ENCODE measurements at places on chromosomes 7 and 10.

DNA sequence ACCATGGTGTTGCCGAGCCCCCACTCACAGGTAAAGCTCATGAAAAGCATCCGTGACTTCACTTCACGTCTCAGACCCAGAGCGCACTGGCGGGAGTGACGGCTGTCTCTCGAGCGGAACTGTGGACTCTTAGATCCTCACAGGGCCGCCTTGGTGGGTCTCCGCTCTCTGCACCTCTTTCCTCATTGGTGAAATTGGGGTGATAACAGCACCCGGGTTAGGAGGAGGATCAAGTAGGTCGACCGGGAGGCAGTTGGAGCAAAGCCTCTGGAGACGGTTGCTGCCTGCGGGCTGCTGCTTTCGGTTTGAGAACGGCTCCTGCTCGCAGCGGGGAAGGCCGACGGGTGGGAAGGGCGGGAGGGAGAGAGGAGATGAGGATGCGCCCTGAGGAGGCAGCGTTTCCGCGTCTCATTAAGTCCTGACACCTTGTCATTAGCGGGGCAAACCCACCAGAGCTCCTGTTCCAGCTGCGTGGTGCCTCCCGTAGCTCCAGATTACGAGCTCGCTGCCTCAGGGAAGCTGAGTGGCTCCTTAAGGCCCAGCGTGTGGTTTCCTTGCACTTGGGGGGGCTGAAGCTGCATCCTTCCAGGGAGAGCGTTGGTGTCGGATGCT, 51.9 kb upstream of the CFAP46 start:
- DNase-seq: no peak

DNA sequence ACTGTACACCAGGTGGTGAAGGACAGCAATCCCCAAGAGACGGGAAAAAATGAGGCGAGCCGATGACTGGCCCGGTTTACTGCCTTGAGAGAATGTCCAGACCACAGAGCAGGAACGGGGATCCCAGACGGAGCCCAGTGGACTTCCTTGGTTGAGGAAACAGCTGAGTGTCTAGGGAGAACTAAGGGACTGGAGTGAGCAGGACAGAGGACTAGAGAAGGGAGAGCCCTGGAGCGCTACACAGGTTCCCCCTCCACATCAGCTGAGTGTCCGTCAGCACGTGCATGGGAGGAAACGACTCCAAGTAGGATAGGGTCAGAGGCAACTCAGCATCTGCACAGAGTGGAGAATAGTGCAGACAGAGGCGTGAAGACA, 7.1 kb upstream of the WDR86 start:
- peak; percentile 2 for DNase-seq

DNA sequence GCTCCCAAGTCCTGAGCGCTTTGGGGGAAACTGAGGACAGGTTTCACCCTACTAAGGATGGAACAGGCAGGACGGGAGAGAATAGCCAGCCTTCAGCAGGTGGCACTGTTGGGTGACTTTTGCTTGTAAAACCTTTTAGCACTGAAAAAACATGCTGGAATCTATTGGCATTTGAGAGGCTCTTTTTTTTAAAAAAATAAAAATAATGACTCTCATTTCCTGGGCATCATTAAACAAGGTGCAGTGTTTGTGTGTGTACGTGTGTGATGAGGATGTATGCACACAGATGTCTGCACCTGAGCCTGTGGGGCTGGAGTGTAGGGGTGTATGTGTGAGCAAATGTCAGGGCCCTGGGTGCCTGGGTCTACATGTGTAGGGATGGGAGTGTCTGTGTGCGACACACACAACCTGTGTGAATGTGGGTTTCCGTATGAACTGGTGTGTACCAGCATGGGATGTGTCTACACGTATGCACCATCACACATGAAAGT, 177.9 kb downstream of the RPS24 start:
- DNase-seq: peak; percentile 35

- DNase-seq: no peak
Measured at GRCh38 chr7:5203183-5203537, 13.1 kb downstream of the WIPI2 start.

DNA sequence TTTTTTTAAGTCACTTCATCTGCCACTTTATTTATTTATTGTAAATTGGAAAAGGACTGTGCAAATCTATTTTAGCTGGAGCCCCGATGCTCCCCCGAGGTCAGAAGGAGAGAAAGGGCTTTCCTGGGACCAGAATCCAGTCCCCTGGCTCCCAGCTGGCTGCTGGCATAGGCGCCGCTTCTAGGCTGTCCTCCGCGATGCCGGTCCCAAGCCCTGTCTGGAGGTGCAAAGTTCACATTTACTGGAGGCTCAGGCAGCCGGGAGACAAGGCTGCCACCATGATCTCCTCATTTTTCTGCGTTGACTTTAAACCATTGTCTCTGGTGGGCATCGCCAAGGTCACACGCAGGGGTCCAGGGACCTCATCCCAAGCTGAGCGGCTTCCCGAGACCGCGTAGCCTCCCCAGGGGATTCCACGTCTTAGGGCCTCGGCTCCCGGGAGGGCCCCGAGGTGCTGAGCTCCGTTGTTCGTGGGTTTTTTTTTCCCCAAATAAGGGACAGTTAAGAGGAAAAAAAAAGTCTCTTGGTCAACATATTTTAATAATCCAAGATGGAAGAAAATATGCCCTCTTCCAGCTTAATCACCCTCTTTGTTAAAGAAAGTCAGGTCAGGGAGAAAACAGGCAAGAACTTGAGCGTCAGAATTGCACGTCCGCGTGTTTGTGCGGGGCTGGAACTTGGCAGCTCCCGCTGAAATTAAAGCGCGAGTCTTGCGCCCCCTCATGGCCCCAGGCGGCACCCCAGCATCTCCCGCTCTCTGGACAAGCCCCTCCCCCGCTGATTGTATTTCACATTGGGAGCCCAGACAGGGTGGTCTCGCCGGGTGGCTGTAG, 11.9 kb downstream of the RGR start:
- peak; percentile 95 for DNase-seq

GRCh38 chr7:9091282-9091681, 657.9 kb downstream of the NXPH1 start:
- peak; percentile 8 for DNase-seq

GRCh38 chr7:155132431-155132830, 62.3 kb downstream of the HTR5A start:
- no peak for DNase-seq

DNA sequence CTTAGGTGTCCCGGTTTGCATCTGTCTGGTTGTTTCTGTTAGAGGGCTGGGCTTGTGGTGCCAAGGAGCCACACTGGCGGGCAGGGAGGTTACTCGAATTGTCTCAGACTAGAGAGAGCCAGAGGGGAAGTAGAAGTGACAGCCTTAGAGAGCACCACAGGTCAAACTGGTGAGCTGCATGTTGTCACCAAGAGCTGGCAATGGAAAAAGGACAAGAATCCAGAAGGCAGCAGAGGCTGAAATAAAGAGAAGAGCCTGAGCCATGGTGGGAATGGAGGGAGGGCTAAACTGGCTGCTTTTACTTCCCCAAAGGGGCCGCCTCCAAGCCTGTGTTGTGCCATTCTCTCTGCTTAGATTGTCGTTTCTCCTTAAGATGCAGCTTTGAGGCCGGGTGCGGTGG, 31.1 kb upstream of the RHBDD2 start:
- DNase-seq: no peak

DNA sequence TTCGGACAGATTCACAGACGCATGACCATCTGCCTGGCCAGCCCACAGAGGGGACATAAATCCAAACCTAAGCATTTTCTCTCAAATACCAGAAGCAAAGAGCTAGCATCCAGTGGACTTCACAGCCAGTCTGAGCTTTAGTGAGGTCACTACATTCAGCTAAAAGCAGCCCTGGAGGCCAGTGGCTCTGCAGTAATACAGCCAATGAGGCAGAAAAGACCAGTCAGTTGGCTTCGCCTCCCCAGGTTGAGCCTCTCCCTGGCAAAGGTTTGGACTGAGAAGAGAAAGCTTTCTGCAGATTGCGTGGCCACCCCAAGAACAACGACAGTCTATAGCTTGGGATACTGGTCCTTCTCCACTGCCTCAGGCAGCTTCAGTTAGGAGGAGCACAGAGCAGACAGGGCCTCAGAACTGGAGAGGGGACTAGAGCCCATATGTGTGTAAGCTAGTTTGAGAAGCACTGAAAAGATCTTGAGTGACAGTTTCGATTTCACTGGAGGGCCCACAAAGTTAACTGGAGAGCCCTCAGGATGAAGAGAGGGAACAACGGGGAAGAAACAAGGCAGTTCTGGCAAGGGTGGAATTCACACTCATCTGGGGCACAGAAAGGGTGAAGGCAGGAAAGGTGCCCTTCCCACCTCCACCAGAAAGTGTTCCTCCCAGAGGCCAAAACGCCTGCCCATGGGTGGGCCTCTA, 3.8 kb downstream of the WDR91 start:
- DNase-seq: no peak

DNA sequence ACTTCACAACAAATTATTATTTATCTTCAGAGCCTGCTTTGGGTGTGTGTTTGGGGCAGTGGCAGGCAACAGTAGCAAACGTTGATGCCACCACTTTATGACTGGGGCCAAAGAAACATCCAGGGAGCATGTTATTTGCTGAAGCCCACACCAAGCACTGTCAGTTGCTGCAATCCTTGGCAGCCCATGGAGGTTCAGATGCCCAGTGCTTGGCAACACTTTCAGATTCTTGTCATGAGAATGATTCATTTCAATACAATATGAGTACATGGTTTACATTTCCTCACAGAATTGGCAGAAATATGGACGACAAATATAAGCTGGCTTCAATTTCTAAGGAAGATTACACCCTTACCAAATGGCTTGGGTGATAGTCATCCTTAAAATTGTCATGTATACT, 46.5 kb upstream of the GLI3 start:
- no peak for DNase-seq

DNA sequence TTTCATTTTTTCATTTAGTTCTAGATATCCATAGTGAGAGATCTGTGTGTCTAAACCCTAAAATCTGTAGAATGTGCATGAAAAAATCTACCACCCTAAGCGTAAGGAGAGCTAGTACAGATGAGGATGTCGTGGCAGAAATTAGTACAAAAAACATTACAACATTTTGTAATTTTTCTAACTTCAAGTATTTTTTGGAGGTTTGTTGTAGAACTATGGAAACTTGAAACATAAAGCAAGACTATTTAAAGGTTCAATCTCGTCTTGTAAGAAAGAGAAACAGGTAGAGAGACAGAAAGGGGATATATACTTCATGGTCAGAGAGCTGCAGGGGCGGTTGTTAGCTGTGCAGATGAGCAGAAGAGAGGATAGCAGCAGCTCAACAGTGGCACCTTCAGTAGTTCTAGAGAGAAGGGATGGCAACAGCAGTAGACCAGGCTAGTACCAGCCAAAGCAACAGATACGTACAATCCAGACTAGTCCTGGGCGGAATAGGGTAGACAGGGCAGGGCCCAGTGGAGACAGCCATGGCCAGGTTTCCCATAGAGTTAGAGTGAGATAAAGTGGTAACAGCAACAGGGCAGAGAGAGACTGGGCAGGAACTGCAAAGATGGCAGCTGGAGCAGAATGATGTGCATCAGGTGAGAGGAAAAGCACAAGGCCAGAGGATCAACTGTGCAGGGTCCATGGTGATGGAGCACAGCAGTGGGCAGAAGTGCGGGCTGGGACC, 145.2 kb downstream of the FRMD4A start:
- DNase-seq: peak; percentile 87

DNA sequence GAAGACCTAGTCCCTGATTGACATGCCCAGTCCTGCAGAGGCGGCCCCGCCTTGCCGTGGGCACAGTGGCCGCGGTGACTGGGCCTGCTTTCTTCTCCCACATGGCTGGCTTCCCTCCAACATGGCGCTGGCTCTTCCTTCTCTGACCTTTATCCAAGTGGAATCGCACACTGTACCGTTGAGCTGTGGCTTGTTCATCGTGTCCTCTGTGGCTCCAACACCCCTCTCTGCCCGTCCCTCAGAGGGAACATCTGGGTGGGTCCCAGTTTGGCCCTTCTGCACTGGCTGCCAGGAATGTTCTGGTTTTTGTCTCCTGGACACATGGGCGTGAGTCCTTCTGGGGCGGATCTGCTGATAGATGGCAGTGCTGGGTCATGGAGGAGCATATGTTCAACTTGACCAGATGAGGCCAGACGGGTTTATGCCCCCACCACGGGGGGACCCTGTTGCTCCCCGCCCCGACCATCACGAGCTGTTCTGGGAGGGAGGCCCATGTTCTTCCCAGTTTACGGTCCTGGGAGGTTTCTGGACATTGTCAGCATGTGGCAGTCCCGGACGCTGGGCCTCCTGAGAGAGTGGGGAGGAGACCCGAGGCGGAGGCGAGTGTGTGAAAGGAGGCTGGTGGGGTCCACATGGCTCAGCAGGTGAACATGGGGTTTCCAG, 63.5 kb downstream of the LHPP start:
- DNase-seq: no peak

DNA sequence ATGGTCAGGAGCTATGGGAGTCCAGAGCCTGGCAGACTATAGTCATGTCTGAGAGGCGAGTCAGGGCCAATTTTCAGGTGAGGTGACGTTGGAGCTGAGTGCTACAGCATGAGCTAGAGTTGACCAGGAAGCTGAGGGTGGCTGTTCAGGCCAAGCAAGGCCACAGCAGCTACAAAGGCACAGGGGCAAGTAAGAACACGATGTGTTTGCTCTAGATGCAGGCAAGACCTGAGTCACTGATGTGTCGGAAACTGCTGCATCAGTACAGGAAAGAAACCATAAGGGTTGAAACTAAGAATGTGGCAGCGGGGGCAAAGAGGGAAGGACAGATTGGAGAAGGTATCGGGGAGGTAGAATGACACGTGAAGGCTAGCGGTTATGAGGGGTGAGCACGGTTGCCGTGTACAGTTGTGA, 11.8 kb upstream of the RRP12 start:
- no peak for DNase-seq

- peak; percentile 69 for DNase-seq
Measured at GRCh38 chr7:128946936-128947830, 9.5 kb downstream of the IRF5 start.

- peak; percentile 84 for DNase-seq
Measured at GRCh38 chr7:129163875-129164544, 19.5 kb downstream of the TSPAN33 start.

DNA sequence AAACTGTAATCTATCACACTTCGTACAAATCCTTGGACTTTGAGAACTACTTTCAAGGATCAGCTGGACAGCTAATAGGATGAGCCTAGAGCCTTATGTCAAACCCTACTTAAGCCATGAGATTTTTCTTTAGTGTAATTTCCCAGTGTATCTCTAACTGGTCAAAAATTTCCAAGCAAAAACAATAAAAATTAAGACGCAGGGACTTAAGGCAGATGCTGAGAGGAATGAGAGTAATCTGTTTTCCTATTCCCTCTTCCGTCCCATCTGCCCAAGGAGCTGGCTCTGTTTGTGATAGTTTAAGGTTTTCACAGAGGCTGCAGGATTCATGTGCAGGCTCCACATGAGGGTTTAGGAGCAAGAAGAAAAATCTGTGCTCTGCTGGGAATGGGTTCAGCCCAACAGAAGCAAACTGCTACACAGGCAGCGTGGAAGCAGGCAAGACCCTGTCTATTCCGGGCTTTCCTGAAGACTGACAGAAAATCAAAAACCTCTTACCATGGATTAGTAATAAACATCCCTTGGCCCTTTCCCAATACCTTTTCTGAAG, 62.2 kb downstream of the ARMH3 start:
- DNase-seq: no peak

- peak; percentile 70 for DNase-seq
Measured at GRCh38 chr7:76048668-76048988, 722 bp downstream of the MDH2 start.

GRCh38 chr10:118664321-118664720, 68.9 kb upstream of the PRLHR start:
- DNase-seq: no peak

- DNase-seq: peak; percentile 66
Measured at GRCh38 chr10:5094265-5095205, at the start of gene AKR1C3. AKR1C3 (plus strand) TSS chr10:5094414; CDS start chr10:5094445, 31 bp downstream.

- DNase-seq: peak; percentile 84
Measured at GRCh38 chr10:87656431-87657072, 3.1 kb upstream of the PAPSS2 start.

GRCh38 chr7:85508642-85509410, 322.0 kb upstream of the SEMA3D start:
- no peak for DNase-seq

GRCh38 chr7:25066253-25066652, 58.8 kb downstream of the CYCS start:
- no peak for DNase-seq

Data from GM23338 (cell line).